Stimulated activated CD4-positive, alpha-beta T cell treated with anti-CD3 and anti-CD28 coated beads, Interleukin-2, amount 100 ng/mL, for 48 hours (primary cell): ENCODE measurements at places on chromosomes 2 and 18.

DNA sequence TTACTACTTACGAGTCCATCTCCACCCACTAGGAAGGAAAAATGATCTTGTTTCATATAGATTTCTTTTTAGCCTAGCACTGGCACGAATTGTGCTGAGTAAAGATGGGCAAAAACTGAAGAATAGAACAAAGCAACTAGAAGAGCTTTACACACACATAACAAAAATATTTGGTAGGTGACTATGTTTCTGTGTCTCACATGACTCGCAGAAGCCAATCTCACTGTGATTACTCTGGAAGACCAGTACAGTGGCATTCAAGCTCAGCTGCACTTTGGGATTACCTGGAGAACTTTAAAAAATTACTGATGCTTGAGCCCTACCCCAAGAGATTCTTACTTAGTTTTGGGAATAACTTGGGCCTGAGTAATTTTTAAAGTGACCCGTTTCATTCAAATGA, 378.7 kb downstream of the METTL4 start:
- DNase-seq = no peak

- no peak for DNase-seq
Measured at GRCh38 chr2:55196526-55196925, 35.6 kb downstream of the CLHC1 start.

GRCh38 chr18:228586-228985, 39.3 kb downstream of the THOC1 start:
- DNase-seq = no peak

GRCh38 chr2:73911548-73912208, 15.0 kb upstream of the DGUOK start:
- no peak for DNase-seq

- DNase-seq = peak; percentile 16
Measured at GRCh38 chr2:54503192-54503591, 47.1 kb downstream of the SPTBN1 start.

GRCh38 chr2:74806920-74807319, 27.0 kb upstream of the HK2 start:
- no peak for DNase-seq

- DNase-seq = no peak
Measured at GRCh38 chr2:55107436-55107835, 57.2 kb upstream of the RTN4 start.

DNA sequence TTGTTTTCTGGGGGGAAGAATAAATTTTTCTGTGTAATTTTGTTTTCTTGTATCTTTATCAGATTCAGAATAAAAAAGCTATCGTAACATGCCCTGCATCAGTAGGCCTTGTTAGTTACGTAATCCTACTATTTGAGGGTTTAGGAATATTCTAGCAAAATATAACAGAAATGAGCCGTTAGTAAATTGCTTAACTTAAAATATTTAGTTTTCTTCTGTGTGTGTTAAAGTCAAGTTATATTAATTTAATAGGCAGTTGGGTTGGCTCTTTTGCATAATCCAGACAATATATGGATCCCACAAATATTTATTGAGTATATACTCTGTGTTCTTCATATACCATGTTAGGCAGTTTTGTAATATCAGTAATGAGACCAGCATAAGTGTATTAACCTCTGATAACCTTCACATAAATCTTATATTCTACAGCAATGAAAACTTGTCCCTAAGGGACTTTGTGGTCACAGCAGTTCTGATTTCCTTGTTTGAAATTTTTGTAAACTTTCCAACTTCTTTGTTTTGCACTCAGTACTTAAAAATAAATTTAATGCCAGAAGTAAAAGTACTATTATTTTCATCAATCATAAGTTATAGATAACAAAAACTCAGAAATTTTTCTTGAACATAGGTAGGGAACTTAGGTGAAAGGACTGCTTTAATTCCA, 151.9 kb downstream of the FMNL2 start:
- no peak for DNase-seq

- DNase-seq = no peak
Measured at GRCh38 chr2:225399504-225399903, at the start of gene NYAP2. NYAP2 (plus strand) TSS chr2:225399710; CDS start chr2:225408881, 9,171 bp downstream.

- DNase-seq = no peak
Measured at GRCh38 chr2:210662560-210662959, 106.2 kb downstream of the CPS1 start.

- DNase-seq = no peak
Measured at GRCh38 chr2:63975437-63976124, 43.6 kb downstream of the VPS54 start.

DNA sequence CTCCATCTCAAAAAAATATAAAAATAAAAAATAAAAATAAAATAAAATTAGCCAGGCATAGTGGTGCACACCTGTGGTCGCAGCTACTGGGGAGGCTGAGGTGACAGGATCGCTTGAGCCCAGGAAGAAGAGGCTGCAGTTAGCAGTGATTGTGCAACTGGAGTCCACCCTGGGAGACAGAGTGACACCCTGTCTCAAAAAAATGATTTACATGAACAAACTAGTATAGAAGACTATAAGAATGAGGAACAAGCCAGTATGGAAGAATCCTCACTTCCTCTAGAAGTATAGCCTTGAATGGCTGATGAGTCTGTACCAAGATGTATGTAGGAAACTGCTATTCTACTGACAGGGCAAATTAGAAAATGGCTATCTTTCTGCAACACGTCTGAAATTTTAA, 10.9 kb downstream of the YES1 start:
- no peak for DNase-seq

DNA sequence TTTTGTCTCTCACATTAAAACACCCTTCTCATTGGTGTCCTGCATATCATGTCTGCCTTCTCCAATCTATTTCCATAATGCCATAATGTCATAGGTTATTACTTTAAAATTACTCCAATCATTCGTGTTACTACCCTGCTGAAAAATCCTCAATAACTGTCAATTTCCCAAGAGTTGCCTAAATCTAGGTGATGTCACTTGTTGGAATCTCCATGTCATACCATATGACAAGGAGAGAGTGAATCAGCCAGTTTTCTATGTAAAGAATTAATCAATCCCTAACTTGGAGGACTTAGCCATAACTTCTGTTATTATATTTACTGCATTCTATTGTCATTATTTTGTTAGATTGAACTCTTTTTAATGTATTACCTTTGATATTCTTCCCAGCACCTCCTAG, 62.5 kb downstream of the PHLPP1 start:
- DNase-seq = no peak

DNA sequence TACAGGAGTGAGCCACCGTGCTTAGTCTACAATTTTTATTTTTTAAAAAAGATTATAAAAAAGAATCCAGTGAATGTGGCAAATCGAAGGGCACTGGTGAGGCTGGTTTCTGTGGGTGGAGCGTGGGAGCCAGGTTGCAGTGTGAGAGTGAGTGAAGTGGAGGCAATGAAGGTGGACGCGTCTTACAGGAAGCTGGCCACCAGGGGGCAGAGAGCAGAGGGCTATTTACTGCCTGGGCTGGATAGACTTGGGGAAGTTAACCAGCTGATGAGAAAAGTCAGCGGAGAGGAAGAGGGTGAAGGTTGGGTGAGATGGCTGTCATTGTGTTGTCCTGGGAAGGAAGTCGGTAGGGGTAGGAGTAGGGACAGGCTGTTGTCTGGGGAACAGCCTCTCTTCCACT, 6.8 kb downstream of the SCTR start:
- DNase-seq = peak; percentile 39

DNA sequence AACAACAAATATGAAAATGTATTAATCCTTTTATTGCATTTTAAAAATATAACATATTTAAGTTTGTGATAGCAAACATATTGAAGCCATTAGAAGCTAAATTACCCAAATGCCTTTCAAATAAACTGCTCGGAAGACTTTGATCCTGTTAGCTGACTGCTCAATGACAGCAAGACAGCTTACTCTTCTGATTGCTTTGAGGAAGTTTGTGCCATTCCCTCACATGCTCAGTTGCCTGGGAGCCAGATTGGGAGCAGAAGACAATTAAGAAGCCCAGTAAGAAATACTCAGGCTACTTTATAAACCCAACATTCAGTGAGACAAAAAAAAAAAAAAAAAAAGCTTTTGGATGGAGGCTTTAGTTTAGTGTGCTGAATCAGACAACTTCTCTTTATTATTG, 407.1 kb upstream of the SOX11 start:
- DNase-seq = no peak

- no peak for DNase-seq
Measured at GRCh38 chr2:129711816-129712675, 267.4 kb upstream of the RAB6C start.

- DNase-seq = no peak
Measured at GRCh38 chr2:204530464-204530805, 14.8 kb upstream of the PARD3B start.

DNA sequence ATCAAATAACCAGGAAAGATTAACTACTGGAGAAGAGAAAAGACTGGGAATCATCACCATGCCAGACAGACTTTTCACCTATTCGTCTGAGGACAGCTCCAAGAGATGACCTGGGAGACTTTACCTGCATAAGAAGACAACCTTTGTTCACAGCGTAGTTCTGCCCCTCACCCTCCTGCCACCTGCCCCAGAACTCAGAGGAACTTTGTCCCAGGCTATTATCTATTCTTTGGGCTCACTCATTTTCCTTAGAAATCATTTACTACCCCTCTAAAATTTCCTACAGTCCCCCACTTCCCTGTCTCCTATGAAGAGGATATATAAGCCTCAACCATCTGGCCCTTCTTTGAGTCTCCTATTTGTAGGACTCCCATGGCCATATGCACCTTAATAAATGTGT, 19.3 kb upstream of the COPS8 start:
- DNase-seq = no peak

DNA sequence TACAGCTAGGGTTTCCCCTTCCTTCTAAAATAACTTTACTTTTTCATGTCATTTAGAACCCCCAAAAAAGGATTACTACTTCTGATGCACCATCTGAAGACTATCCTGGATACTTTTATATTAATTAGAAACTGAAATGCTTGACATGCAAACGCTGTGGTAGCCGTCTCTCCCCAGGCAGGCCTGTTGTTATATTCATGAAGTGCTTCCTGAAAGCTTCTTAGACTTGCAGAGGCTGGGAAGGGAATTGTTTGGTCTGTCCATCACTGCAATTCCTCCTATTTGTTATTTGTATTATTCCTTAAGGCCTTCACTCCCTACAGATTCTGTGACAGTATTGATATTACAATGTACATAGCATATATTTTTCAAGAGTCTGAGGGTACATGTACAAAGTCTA, 370.2 kb downstream of the NRXN1 start:
- DNase-seq = no peak

DNA sequence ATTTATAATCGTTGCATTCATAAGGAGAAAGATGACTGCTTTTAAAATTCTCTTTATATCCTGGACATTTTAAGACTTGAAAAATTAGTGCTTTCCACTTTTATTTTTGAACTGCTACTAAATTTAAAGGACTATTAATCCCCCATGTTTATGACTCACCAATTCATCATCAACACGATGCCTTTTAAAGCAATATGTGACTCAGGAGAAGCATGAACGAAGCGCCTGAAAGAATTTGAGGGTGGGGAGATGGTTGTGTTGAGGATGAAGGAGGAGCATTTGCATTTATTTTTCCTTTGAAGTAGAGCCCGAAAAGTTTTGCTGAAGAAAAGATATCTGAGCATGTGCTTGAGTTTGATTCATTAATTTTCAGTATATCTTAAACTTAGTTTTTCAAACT, 192.2 kb upstream of the LRRTM1 start:
- DNase-seq = no peak

- DNase-seq = no peak
Measured at GRCh38 chr2:218307415-218308090, 15.2 kb upstream of the TMBIM1 start.

DNA sequence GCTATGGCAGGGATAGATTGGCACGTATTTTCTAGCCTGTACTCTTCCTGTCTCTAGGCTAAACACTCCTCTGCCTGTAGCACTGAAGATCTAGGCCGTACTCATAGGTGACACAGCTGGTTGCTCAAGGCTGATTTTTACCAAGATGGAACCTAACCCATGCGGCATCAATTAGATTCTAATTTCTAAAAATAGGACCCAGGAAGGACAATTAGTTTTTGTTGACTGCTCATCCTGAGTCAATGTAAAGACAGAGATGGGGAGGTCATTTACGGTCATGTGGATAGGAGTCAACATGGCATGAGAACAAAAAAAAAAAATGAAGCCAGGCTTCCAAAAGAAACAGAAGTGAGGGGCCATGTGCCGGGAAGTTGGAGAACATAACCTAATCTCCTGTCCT, 360.7 kb upstream of the ETAA1 start:
- DNase-seq = no peak

- no peak for DNase-seq
Measured at GRCh38 chr2:43317680-43318079, 91.3 kb upstream of the ZFP36L2 start.

- no peak for DNase-seq
Measured at GRCh38 chr2:189862751-189863150, 78.5 kb downstream of the PMS1 start.

DNA sequence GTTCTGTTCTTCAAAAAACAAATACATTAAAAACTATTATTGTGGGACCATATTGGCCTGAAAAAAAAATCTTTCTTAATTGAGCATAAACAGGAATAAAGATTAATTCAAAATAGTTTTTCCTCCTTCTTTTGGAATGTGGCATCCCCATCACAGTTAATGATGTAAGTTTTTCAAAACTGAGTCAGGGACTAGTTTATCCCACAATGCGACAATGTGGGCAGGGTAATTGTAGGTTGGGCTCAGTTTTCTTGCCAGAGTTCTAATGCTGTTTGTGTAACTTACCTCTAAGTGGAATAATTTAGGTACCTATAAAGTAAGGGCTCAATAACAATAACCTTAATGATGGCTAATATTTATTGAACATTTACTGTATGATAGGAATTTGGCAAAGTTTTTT, 82.0 kb downstream of the PMS1 start:
- DNase-seq = no peak

DNA sequence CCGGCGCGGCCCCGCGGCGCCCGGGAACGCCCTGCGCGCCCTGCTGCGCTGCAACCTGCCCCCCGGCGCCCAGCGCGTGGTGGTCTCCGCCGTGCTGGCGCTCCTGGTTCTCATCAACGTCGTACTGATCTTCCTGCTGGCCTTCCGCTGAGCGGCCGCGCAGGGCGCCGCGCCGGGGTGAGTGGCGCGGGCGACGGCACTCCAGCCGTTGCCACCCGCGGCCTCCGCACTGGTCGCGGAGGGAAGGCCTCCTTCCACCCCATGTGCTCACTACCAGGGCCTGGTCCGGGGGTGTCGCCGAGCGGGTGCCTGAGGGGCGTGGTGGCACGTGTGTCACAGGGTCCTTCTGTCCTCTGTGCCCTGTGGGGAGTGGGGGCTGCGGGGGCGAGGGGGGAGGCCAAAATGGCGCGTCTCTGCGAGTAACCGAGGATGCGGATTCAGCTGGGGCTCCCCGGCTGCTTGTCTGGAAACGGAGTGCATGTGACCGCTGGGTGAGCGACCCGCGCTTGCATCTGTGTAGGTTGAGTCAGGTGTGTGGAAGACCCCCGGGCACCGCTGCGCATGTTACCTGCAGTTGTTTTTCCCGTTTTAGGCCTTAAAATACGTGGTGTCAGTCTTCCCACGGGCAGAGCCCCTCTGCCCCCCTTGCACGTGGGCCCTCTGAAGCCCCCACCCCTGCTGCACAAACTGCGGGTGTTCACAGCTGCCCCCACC, 58.0 kb downstream of the FAM168B start:
- no peak for DNase-seq
